ENCODE measurements at places on chromosomes 7 and 10.

DNA sequence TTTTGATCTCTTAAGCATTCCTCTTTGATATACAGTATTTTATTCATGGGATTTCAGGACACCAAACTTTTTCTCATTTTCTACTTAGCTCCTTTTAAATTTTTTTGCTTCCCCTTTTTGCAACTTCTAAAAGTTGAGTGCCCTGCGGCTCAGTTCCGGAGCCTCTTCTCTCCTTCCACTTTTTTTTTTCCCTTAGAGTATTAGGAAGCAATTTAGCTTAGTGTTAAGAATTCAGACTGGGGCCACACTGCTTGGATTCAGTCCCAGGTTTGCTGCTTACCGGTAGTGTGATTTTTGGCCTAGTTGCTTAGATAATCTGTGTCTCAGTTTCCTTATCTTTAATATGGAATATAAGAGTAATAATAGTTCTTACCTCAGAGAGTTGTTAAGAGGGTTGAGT, 3.4 kb downstream of the STAM start:
- peak; percentile 86 for DNase-seq

DNA sequence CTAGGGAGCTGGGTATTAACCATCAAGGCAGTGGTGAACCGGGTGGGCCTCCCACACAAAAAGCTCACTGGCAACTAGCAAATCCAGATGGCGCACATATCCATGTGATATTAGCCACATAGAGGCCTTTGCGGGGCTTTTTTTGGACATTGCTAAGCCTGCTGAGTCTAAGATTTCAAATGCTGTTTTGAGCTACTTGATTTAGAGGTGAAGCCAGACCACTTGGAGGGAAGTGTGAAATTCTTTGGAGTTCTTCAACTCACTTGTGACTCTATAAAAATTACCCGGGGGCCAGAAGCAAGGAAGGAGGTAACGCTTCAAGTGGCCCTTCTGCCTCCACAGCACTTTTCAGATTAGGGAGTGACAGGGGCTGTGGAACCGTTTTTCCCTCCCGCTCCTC, 619.8 kb upstream of the GALNT17 start:
- no peak for DNase-seq

DNA sequence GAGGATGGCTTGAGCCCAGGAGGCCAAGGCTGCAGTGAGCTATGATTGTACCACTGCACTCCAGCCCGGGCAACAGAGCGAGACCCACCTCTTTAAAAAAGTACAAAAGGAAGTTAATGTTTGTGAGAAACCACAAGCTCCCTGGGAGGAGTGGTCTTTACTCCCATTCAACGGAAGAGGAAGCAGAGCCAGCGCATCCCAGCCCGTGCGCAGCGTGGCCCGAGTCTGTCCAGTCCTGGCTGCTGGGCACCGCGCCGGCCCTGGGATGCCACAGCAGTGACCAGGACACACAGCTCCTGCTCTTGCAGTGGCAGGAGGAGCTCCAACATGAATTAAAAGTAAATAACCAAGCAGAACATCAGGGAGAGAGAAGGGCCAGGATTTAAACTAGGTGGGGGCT, 68.4 kb downstream of the ELFN1 start:
- peak; percentile 1 for DNase-seq

DNA sequence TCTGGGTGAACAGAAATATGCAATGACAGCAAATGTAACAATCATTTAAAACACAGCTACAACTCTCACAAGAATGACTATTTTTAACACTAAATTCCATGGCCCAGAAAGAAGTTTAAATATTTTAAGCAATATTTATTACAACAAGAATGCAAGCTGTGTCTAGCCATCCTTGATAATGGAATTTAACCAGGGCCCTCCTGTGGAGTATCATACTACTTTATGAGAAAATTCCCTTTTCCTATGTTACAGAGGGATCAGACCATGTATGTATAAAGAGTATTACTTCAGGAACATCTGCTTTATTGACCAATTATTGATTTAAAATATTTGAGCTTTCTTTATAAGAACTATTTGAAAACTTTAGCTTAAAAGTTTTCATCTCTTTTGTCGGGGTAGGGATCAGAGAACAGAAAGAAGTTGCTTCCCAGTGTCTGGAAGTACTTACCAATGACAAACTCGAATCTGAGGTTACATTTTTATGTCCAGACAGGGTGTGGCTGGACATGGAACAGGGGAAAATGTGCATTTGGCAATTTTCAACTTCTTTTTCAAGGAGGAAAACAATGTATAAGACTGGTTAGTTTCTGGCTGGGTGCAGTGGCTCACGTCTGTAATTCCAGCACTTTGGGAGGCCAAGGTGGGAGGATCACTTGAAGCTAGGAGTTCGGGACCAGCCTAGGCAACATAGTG, 48.3 kb upstream of the NRBF2 start:
- DNase-seq: no peak

DNA sequence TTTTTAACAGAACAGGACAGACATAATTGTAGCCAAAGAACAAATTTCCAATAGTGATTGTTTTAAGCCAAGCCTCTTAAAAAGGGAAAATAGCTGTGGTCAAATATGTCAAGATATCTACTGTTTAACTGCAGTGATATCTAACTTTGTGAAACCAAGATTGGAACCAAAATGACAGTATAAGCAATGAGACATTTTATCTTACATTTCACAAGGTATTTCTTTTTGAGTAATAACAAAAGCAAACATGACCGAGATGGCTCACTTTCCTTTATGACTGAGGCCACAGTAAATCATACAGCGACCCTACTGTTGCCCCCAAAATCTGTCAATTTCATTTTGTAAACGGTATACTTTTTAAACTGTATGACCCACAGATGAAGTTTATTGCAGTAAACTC, 215.8 kb downstream of the MLLT10 start:
- DNase-seq: no peak

GRCh38 chr10:79149662-79150443, 81.1 kb downstream of the ZMIZ1 start:
- no peak for DNase-seq

DNA sequence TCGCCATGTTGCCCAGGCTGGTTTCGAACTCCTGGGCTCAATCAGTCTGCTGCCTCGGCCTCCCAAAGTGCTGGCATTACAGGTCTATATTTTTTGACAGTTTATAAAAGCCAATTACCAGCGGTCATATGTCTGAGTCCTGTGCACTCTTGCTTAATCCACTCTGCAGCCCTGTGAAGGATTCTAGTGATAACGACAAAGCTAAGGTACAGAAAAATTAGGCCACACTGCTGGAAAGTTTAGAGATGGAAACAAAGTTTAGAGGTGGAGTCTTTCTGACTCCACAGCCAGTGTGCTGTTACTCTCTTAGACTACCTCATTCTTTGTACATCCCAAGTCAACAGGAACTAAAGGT, 707 bp downstream of the PTER start:
- DNase-seq: no peak

GRCh38 chr7:121186746-121187145, 142.1 kb upstream of the WNT16 start:
- no peak for DNase-seq

DNA sequence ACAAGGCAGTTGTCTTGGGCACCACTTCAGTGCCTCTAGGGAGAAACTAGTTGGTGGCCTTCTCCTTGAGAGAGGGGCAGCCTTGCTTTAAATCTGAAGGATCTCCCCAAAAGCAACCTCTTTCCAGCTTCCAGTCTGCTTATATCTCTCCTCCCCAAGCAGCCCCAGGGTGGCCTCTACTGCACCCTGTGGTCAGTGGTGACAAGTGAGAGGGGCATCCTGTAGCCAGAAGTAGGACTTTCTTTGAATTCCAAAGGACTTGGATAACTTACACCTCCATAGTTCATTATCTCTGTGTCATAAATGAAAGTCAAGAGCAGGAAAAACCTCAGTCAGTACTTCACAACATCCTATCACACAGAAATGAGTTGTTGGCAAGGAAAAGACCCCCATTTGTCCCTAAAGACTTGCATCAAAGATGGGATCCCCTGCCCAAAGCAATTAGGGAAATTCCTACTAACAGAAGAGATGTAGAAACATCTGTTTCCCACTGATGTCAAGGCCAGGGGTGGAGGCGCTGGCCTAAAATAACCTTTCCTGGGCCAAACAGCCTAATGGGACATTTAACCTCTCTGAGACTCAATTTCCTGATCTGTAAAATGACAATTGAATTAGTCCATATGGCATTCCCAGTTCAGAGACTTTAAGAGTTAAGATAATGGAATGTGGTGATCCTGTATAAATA, 44.0 kb upstream of the ANKRD1 start:
- no peak for DNase-seq

Measured in Kasumi-1 (cell line).